NCI-H446 treated with DMSO at 0.1 percent for 48 hours (cell line): ENCODE measurements at places on chromosomes 16 and 17.
A peak's percentile ranks its signal among the peaks of the same experiment; 100 is the strongest.

- DNase-seq: no peak
Measured at GRCh38 chr17:80890921-80891396, 100.7 kb upstream of the CHMP6 start.

- peak; percentile 8 for DNase-seq
Measured at GRCh38 chr17:1147664-1148063, 32.1 kb downstream of the ABR start.

- no peak for DNase-seq
Measured at GRCh38 chr16:87584271-87584670, 18.0 kb upstream of the JPH3 start.

DNA sequence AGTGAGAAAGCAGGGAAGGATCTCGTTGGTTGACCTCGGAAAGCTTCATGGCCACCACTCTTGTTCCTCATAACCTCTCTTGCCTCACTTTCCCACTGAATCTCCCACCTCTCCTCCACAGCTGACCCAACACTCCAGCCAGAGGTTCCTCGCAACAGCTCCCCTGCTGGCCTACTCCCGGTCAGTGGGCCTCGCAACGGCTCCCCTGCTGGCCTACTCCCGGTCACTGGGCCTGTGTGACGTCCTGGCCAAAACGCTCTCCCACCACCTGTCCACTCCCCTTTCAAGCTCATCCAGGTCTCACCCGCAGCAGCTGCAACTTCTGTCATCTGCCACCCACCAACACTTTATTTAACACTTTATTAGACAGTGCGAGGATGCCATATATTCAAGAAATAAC lies 149.1 kb downstream of the VPS53 start:
- DNase-seq: no peak

GRCh38 chr16:19105891-19106624 lies 7.7 kb upstream of the ITPRIPL2 start:
- DNase-seq: no peak

GRCh38 chr17:59107306-59107670 lies 608 bp upstream of the TRIM37 start:
- no peak for DNase-seq

GRCh38 chr17:79201536-79202227 lies 127.1 kb downstream of the ENGASE start:
- DNase-seq: no peak

- DNase-seq: no peak
Measured at GRCh38 chr16:48950184-48950583, 331.5 kb downstream of the CBLN1 start.

DNA sequence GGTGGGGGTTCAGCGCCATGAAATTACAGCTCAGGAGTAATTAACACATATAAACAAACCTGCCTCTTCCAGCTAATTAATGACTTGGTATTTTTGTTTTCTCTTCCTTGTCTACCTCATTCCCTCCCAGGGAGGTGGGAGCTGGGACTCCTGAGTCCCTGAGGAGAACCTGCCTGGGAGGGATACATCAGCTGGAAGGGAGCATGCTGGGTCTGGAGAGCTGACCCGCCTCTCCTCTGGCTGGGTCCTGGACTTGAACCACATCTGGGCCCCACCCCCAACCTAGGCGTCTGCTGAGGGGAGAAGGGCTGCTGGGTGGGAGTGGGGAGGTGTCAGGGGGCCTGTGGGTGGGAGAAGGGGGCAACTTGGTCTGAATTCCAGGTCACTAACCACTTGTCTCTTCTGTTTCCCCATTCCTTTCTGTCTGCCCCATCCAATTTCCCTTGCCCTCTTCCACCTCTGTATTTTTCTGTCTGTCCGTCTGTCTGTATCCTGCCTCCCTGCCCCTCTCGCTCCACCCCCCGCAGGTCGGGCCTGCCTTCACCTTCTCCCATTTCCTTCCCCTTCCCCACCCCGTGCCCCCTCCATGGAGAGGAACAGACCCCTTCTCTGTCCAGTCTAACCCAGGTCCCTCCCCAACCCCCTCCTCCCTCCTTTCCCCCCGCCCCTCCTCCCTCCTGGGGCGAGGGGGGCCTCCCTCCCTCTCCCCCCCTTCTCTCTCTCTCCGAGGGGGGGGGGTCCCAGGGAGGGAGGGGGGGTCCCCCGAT lies at the start of gene NLGN2:
Gene NLGN2 (plus strand): TSS at position 361 of the 767 bp plus-strand sequence. CDS start 411 bp downstream, outside the sequence.
- no peak for DNase-seq

GRCh38 chr17:43905985-43906852 lies 1.1 kb downstream of the MPP2 start:
- DNase-seq: no peak

GRCh38 chr17:17900615-17901520 lies 64.1 kb upstream of the SREBF1 start:
- DNase-seq: peak; percentile 61

- no peak for DNase-seq
Measured at GRCh38 chr17:72271603-72272002, 150.8 kb downstream of the SOX9 start.

- DNase-seq: no peak
Measured at GRCh38 chr17:77891602-77892001, 66.9 kb upstream of the TNRC6C start.

GRCh38 chr17:17942846-17943245 lies 29.4 kb downstream of the TOM1L2 start:
- DNase-seq: no peak

DNA sequence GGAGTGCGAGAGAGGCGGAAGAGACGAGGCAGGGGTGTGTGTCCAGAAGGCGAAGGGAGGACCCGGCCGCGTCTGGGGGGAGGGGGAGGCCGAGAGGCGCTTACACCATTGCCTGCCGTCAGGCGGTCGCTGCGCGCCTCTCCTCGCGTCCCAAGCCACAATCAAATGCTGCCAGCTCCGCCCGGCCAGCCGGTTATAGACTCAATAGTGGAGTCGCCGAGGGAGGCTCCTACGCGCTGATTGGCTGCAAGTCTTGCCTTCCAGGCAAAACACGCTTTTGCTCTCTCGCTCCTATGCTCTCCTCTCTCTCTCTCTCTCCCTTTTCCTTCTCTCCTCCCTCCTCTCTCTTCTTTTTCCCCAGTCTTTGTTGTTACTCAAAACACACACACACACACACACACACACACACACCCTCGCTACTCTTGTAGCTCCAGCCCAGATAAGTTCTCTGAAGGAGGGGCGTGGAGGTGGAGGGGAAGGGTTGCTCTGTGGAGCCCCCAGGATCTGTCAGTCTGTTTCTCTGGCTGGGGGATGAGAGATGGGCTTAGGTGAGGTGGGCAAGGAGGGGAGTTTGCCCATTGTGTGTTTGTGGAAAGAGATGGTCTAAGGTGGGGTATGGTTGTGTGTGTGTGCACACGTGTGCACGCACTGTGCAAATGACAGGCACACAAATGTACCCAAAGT lies at the start of gene DLX3:
Gene DLX3 (minus strand): TSS at position 170 of the 684 bp plus-strand sequence. CDS start 226 bp downstream, outside the sequence.
- no peak for DNase-seq

DNA sequence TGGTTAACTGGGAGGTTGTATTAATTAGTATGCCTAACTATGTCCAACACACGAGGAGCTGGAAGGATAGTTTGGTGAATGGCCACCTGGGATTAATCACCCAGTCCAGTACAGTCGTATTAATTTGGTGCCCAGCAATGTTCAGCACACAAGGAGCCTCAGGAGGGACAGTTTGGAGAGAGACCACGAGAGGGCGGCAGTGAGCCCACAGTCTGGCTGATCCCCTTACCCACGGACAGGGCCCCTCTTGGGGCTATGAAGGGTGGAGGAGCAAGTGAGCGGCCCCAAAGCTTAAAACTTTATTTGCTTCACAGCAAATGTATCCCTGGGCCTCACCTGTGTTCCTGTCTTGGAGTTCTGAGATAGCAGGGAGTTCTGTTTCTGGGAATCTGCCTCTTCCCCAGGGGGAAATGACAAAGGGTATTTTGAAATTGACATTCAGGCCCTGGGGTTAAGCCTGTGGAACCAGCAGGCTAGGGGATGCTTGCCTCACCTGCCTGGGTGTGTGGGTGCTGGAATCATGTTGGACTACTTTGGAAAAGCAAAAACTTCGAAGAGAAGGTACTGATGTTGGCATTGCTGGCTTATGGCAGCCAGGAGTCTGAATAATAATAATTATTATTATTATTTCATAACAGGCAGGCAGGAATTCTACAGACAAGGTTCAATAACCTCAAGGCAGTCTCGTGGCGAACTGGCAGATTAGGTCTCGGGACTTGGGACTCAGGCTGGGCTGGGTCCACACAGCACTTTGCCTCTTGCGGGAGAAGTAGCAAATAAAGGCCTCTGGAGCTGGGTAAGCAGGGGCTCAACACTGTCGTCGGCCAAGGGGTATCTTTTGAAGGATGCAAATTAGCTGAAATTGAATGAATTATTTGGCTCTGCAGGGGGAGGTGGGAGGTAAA lies 227.6 kb upstream of the ASIC2 start:
- DNase-seq: no peak

DNA sequence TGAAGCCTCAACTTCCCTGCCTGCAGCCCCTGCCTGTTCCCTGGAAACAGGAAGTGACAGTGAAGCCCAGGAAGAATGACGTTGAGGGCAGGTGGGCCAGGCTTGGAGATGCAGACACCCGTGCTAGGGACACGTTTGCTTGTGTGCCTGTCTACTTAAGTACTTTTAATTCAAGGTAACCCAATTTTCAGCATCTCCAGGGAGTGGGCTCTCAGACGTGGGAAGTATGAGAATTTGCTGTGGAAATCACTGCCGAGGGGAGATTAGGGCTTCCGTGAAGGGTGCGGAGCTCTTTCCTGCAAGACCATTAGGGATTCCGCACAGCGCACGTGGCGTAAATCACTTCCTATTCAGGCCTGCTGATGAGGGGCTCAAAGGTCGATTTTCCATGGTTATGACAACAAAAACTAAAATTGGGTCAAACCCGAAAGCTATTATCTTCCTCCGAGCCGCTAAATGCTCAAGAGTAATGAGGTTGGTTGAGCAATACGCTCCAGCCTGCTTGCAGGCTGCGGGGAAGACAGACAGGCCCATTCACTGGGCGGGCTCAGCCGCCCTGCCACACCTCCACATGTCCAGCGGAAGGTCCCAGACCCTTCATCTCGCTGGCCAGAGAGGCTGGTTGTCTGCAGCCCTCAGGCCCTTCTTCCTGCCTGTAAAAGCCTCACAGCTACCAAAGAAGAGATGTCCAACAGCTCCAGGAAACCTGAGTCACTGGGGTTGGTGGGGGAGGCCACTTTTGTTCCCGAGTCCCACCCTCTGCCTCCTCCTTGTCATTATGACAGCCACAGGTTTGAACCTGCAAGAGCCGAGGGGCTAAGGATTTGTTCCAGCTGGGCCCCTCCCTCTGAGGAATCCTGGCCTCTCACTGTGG lies 109.9 kb downstream of the RBFOX3 start:
- DNase-seq: no peak

GRCh38 chr17:39402890-39403605 lies 1.6 kb upstream of the FBXL20 start:
- no peak for DNase-seq

GRCh38 chr16:50671644-50672260 lies 9.4 kb downstream of the SNX20 start:
- DNase-seq: no peak

GRCh38 chr16:87628940-87629339 lies 26.6 kb downstream of the JPH3 start:
- no peak for DNase-seq

GRCh38 chr17:2366747-2367494 lies 29.6 kb downstream of the SGSM2 start:
- DNase-seq: no peak

- peak; percentile 2 for DNase-seq
Measured at GRCh38 chr16:117379-118365, 20.8 kb downstream of the NPRL3 start.

- no peak for DNase-seq
Measured at GRCh38 chr17:76160896-76161528, 20.0 kb upstream of the FOXJ1 start.

GRCh38 chr16:1942810-1943726 lies at the start of gene MSRB1:
TSS of gene MSRB1 (minus strand) at chr16:1943199. CDS start at chr16:1943156, 43 bp downstream.
- DNase-seq: peak; percentile 93

DNA sequence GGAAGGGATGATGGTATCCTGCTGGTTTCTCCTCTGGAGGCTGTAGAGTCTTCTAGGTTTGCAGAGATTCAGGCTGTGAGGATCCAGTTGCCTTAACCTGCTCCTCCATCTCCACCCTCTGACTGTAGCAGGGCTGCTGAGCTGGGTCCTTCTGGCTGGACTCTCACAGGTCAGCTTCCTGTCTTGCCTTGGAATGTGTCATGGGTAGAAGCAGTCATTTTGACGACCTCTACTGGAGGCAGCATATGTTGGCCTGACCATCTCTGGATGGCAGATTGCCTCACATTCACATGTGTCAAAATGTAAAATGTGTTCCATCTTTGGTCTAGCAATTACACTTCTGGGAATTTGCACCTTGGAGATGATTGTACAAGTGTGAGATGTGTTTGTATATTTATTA lies 504.4 kb upstream of the EEF2KMT start:
- no peak for DNase-seq

DNA sequence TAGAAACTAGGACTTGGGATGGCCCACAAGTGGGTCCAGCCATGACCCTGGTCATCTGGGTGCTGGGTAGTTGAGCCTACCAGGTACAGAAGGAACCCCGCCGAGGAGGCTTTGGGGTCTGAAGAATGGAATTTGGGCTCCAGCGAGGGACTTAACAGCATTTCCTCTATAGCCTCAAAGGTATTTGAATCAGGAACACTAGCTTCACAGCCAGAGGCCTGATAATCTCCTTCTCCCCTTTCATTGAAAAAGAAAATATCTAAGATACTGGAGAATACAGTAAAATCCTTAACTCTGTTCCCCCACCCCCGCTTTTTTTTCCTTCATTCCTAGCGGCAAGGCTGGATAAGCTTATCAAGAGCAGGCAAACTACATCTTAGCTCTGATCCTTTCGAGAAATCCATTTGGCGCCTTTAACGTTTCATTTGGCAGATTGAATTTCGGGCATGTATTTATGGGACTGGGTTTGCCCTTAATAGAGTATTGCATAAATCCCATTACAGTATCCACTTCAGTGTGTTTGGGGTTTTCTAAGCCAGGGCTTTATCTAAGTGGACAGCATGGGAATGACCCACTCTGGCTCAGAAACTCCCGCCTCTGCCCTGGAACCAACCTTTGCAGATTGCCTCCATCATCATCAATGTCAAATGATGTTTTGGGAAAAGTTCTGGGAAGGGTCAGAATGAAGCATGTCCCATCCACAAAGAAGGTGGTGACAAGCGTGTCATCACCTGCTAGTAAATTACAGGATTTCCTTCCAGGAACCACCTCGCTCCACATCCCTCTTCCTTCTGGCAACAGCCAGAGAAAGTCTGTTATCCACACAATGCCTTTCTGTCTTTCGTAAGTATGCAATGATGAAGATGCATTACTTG lies 36.9 kb downstream of the XYLT1 start:
- no peak for DNase-seq

- no peak for DNase-seq
Measured at GRCh38 chr16:15757077-15757386, 99.8 kb downstream of the MYH11 start.

DNA sequence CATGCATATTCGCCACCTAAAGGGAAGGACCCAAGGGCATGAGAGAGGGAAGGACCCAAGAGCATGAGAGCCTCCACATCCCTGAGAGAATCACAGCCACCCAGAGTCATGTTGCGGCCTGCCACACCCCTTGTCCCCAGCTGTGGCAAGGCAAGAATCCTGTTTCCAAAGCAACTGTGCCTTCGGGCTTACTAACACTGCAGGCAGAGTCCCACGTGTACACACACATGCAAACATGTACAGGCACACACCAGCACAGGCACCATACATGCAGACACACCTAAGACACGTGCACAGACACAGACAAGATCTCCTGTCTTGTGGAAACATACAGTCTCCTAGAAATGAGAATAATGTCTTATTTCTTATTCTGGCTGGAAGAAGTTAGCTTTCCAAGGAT lies 92.4 kb upstream of the CDYL2 start:
- DNase-seq: no peak
